ENCODE measurements at places on chromosomes 3 and 15.

- DNase-seq: no peak
Measured at GRCh38 chr3:15521573-15521965, at the start of gene COLQ. COLQ (minus strand) TSS chr3:15521706; CDS start chr3:15521625, 81 bp downstream.

GRCh38 chr3:117903226-117903625 lies 1131.4 kb downstream of the IGSF11 start:
- no peak for DNase-seq

DNA sequence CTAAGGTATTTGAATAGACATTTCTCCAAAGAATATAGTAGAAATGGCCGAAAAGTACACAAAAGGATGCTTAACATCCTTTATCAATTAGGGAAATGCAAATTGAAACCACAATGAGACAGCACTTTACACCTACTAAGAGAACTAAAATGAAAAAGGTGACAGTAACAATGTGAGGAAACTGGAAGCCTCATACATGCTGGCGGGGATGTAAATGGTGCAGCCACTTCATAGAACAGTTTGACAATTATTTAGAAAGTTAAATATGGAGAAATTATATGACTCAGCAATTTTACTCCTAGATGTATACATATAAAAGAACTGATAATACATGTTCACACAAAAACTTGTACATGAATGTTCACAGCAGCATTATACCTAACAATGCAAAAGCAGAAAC lies 13.4 kb downstream of the SPICE1 start:
- DNase-seq: no peak

DNA sequence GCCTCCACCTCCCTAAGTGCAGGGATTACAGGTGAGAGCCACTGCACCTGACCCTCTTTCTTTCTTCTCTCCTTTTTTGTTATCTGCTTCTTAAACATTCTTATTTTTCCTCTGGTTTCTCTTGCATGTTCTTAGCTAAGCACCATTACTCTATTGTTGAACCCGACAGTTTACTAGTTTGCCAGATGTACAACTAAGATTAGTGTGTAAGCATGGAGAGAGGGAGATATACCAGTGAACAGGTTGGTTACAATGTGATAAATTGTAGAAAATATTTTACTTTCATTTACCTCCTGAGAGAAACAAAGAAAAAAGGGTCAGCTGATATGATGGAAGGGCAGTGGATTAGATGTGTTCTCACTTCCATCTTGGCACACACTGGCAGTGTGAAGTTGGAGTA lies 4.9 kb downstream of the HAUS2 start:
- no peak for DNase-seq

GRCh38 chr15:31464216-31465082 lies 137.8 kb downstream of the KLF13 start:
- no peak for DNase-seq

GRCh38 chr3:53519065-53519709 lies 24.8 kb downstream of the CACNA1D start:
- DNase-seq: no peak

- DNase-seq: no peak
Measured at GRCh38 chr3:64145438-64145837, 79.8 kb downstream of the PRICKLE2 start.

- DNase-seq: no peak
Measured at GRCh38 chr3:46749129-46749528, 31.5 kb upstream of the PRSS50 start.

GRCh38 chr15:79311901-79312553 lies 1.1 kb downstream of the TMED3 start:
- no peak for DNase-seq

Data from pulmonary artery endothelial cell (primary cell).